ENCODE measurements at places on chromosomes 3 and 15. TPM values are rescaled to one million over a fixed set of nuclear protein-coding genes. Genes with fewer than 3 reads are reported as not detected.
A peak's percentile ranks its signal among the peaks of the same experiment; 100 is the strongest.

DNA sequence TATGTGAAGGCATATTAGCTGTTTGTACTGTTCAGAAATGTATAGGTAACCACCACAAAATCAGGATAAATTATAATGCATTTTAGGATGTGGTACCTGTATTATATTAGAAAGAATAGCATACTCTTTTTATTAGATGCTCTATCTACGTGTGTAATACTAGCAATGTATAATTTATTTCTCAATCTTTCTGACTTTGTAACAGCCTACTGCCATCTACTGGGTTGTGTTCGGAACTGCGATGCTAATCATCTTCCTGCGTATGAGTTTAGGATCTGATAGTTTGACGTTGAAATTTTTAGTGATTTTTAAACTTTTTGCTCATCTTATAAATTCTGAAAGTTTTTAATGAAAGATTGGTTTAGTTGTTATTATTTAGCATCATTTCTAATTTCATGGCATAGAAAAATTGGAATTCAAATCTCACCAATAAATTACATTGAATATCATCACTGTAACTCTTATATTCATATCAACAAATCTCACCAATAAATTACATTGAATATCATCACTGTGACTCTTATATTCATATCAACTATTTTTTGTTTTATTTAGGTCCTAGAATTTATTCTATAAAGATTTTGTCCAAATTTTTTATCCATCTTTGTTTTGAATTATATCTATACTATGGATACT, 322.7 kb upstream of the ZNF717 start:
- H3K4me3 ChIP-seq: no peak overlapping the region
- H3K27ac ChIP-seq: no peak overlapping the region
- no peaks in the 10 kb centered on the region for H3K27me3 ChIP-seq
- no peaks in the 10 kb centered on the region for H3K4me1 ChIP-seq

GRCh38 chr15:31402511-31403056, 75.9 kb downstream of the KLF13 start:
- no peaks in the 10 kb centered on the region for H3K36me3 ChIP-seq
- H3K4me3 ChIP-seq: no peak overlapping the region
- H3K4me1 ChIP-seq: peaks cover 2% of the 10 kb centered on the region
- no peak overlapping the region for H3K27ac ChIP-seq
- no peak for DNase-seq
- no peaks in the 10 kb centered on the region for H3K27me3 ChIP-seq

- H3K27me3 ChIP-seq: no peaks in the 10 kb centered on the region
- H3K4me3 ChIP-seq: no peak overlapping the region
- no peaks in the 10 kb centered on the region for H3K36me3 ChIP-seq
- H3K27ac ChIP-seq: no peak overlapping the region
- peak; percentile 39 for DNase-seq
- no peaks in the 10 kb centered on the region for H3K4me1 ChIP-seq
Observed at GRCh38 chr3:34106879-34107278, 308.4 kb downstream of the PDCD6IP start.

DNA sequence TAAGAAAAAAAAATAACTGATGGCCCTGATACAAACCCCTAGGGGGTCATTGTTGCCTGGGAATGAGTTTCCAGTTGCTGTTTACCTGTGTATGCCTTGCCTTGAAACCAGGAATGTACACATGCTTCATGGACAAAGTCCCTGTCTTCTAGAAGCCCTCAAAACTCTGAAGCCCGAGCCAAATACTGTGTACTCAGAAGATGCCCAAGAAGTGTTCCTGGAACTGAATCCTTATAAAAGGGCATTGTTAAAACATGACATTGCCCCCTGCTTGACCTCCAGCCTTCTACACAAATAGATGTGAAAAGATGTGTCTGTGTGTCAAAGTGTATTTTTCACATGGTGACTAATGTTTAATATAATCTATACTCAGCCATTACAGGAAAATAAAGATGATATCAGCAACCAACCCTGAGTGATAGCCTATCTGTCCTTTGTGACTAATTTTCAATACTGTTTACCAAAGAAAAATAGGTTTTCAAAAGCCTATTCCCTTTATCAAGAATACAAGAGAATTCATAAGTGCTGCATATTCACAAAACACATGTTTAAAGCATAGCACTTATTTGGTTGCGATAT, 325.9 kb downstream of the MECOM start:
- H3K27ac ChIP-seq: no peak overlapping the region
- no peaks in the 10 kb centered on the region for H3K4me1 ChIP-seq
- H3K27me3 ChIP-seq: no peaks in the 10 kb centered on the region
- no peak overlapping the region for H3K4me3 ChIP-seq

DNA sequence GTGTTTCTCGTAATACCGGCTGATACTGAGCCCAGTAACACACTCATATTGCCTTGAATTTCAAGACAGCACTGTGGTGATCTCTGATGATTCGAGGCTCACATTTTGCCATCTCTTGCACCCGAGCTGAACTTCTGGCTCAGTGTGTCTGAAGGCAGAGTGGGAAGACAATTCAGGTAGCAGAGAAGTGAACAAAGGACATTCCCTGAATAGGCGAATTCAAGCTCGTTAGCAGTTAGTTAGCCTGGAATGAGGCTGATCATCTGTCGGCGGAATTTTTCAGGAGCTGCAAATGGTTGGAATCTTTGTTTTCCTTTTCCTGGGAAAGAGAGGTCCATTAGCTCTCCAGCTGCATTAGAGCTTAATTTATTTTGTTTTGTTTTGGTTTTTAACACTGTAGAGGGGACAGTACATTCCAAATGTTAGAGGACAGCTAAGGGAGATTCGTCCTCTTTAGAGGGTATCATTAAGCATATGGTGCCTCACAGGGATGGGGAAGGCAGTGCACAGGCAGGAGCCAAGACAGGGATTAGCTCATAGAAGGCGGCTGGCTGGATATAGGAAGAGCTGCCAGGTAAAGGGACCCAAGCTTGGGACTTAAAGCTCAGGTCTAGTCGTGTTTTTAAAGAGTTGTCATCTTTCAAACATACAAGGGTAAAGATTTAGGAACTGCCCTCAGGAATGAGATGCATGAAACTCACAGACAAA, 119.7 kb upstream of the DLG1 start:
- no peaks in the 10 kb centered on the region for H3K4me1 ChIP-seq
- no peaks in the 10 kb centered on the region for H3K27me3 ChIP-seq
- DNase-seq: no peak
- H3K36me3 ChIP-seq: no peaks in the 10 kb centered on the region
- H3K27ac ChIP-seq: no peak overlapping the region

DNA sequence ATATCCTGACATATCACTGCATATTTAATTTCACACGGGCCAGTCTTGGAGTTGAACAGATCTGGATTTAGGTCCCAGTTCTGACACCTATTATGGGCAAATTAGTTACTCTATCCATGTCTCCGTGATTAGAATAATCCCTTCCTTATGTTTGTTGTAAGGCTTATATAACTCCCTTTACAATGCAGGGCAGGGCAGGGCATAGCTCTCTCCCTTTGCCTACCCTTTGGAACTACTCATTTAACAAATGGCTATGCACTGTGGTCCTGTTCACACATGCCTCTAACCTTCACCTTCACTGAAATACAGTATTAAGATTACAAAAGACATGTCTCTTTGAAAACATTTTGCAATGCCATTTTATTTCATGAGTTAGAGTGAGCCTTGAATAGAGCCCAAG, 24.8 kb upstream of the ATP13A5 start:
- no peaks in the 10 kb centered on the region for H3K4me1 ChIP-seq
- H3K4me3 ChIP-seq: no peak overlapping the region
- no peak overlapping the region for H3K27ac ChIP-seq
- H3K36me3 ChIP-seq: no peaks in the 10 kb centered on the region

DNA sequence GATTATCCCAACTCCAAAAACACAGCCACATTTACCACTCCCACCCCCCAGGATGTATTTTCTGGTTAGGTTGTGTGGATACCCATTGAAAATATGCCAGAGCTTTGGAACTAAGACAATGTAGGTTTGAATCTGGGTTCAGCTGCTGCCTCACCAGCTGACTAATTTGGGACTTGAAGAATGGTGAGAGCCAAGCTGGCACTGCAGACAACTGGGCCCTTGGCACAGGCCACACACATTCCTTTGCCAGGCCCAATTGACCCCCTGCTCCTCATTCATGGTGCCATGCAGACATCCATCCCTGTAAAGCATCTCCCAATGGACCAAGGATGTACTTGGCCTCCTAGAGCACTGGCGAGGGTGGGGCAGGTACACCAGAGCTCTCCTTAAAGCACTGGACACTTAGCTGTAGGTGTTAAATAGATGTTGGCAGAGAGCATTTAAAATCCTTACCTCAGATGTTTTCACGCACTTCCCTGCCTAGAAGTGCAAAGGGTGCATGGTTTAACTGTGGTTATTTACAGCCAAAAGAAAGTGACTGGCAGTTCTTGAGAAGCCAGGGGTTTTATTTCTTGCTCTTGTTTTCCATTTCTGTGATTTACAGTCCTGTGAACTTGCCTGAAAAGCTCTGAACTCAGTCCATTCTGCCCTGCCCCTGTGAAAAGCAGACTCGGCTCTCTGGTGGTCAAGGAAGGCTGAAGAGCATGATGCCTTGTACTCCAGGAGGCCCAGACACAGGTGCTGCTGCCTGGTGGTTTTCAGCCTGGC, 138.5 kb downstream of the CLSTN2 start:
- no peak overlapping the region for H3K4me3 ChIP-seq
- DNase-seq: no peak
- no peaks in the 10 kb centered on the region for H3K36me3 ChIP-seq
- H3K4me1 ChIP-seq: no peaks in the 10 kb centered on the region
- no peak overlapping the region for H3K27ac ChIP-seq
- peaks cover 2% of the 10 kb centered on the region for H3K27me3 ChIP-seq

GRCh38 chr3:64224826-64225610, at the start of gene PRICKLE2:
PRICKLE2 (minus strand) TSS chr3:64225466; CDS start chr3:64198927, 26,539 bp downstream.
- H3K4me3 ChIP-seq: no peak within 1 kb of the TSS
- H3K4me1 ChIP-seq: no peaks in the 10 kb centered on the region
- no peaks in the 10 kb centered on the region for H3K36me3 ChIP-seq
- peak within 1 kb of the TSS; percentile 38 for H3K27ac ChIP-seq
- H3K27me3 ChIP-seq: no peaks in the 10 kb centered on the region
- DNase-seq: no peak

GRCh38 chr15:57540211-57540610, 51.5 kb upstream of the MYZAP start:
- H3K27me3 ChIP-seq: no peaks in the 10 kb centered on the region
- peaks cover 11% of the 10 kb centered on the region for H3K4me1 ChIP-seq
- DNase-seq: no peak
- no peak overlapping the region for H3K4me3 ChIP-seq
- no peaks in the 10 kb centered on the region for H3K36me3 ChIP-seq

DNA sequence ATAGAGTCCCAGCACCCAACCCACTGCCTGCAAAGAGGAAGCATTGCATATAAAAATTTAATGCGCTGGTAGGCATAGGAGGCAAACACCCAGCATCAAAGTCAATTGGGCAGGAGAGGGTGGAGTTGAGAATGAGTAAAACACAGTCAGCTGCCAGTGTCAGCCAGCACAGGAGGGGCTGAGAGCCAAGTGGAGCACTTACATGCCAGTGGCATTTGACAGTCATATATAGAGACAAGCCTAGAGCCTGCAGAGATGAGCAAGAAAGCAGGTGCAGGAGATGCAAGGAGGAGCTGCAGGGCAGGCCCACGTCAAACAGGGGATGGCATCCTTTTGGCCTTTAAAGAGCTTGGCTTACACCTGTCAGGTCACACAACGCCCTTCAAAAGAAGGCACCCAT, 27.6 kb upstream of the ZFAND6 start:
- DNase-seq: no peak
- no peaks in the 10 kb centered on the region for H3K4me1 ChIP-seq
- H3K27me3 ChIP-seq: no peaks in the 10 kb centered on the region
- H3K4me3 ChIP-seq: no peak overlapping the region
- no peak overlapping the region for H3K27ac ChIP-seq
- H3K36me3 ChIP-seq: no peaks in the 10 kb centered on the region

Gene CFAP100
- 2.3 TPM for total RNA-seq

Gene SPTBN5
- 2.2 TPM for total RNA-seq

Gene EPHA3
- total RNA-seq: 9.4 TPM

Gene GHRL
- not detected for total RNA-seq

Gene BUB1B
- total RNA-seq: 8.2 TPM

Gene MYO5C
- 53.5 TPM for total RNA-seq

Gene SGO1
- total RNA-seq: 0.41 TPM

Gene CTXN2
- total RNA-seq: not detected

Gene VWA5B2
- total RNA-seq: 0.46 TPM
